ENCODE measurements at places on chromosomes 16 and 17.

- no peak for DNase-seq
Measured at GRCh38 chr16:13344001-13344400, 442.6 kb downstream of the SHISA9 start.

DNA sequence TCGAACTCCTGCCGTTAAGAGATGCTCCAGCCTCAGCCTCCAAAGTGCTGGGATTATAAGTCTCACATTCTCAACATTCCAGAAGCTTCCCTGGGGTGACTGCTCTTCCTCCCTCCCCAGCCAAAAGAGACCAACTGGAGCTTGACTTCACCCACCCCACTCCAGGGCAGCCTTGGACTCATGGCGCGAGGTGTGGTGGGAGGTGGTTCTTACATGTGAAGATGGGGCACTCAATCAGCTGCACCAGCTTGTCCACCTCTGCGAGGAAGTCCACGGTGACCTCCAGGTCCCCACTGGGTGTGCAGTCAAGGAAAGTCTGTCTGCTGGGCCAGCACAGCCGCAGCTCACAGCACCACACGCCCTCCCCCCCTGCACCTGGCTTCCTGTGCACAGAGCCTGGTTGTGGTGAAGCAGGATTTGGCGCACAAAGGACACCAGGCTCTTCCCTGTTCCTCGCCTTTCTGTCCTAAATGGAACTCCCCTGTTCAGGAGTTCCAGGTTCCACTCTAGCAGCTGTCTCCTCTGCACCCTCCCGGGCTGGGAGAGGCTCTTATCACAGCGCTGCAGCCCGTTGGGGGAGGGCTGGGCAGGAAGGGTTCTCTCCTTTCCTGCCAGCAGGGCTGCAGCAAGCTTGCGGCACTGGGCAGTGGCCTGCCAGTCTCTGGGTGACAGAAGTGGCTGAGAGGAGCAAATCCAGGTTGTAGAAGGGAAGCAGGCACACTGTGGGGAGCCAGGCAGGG, 9.6 kb upstream of the MTSS2 start:
- DNase-seq = no peak

DNA sequence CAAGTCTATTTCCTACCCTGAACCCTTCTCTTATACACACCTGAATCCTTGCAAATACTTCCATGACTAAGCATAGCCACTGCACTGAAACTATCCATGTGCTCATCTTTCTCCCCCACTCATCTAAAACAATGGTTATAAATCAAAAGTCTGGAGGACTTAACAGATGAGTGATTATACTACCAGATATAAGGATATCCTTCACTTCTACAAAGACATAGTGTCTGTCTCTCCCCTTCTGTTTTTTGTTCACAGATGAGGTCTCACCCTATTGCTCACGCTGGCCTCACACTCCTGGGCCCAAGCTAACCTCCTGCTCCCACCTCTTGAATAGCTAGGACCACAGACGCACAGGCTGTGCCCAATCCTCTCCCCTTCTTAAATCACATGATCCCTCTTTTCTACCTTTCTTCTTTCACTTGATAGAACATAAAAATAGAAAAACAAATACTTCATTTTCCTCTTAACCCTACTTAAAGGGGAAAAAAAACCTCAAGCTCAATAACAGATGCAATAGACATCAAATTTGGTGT, 19.2 kb downstream of the CEP112 start:
- DNase-seq = no peak

GRCh38 chr17:33115366-33115765, 123.7 kb downstream of the SPACA3 start:
- DNase-seq = no peak

GRCh38 chr17:41060052-41060604, at the start of gene KRTAP2-3:
Gene KRTAP2-3 (minus strand): TSS chr17:41060114. CDS start chr17:41060050, 64 bp downstream.
- DNase-seq = peak; percentile 95

DNA sequence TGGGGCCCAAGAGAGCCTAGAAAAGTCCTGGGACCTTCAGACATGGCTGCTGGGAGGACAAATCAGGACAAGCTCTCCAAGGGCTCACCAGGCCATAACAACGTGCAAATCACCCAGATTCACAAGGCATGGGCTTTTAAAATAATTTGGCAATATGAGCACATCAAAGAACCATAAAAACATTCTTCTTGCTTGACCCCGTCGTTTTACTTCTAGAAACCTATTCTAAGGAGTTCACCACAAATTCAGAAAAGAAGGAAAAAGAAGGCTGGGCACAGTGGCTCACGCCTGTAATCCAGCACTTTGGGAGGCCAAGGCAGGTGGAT, 12.1 kb upstream of the MT3 start:
- DNase-seq = no peak

GRCh38 chr16:58098207-58099096, 30.7 kb downstream of the CFAP20 start:
- DNase-seq = no peak

DNA sequence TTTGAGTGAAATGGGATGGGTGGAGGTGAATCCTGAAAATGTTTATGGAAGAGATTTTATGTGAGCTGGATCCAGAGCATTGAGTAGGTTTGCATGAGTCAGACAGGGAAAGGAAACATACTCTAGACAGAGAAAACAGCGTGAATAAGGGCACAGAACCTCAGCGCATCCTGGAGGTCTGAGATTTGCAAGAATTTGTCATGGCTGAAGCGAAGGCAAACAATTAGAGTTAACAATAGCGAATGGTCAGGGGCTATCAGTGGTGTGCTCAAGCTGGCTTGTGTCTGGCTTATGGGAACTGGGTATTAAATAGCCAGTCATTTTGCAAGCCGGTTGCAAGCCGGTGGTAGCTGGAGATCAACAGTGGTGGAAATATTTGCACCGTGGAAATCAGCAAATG, 36.4 kb downstream of the MAP2K6 start:
- no peak for DNase-seq

DNA sequence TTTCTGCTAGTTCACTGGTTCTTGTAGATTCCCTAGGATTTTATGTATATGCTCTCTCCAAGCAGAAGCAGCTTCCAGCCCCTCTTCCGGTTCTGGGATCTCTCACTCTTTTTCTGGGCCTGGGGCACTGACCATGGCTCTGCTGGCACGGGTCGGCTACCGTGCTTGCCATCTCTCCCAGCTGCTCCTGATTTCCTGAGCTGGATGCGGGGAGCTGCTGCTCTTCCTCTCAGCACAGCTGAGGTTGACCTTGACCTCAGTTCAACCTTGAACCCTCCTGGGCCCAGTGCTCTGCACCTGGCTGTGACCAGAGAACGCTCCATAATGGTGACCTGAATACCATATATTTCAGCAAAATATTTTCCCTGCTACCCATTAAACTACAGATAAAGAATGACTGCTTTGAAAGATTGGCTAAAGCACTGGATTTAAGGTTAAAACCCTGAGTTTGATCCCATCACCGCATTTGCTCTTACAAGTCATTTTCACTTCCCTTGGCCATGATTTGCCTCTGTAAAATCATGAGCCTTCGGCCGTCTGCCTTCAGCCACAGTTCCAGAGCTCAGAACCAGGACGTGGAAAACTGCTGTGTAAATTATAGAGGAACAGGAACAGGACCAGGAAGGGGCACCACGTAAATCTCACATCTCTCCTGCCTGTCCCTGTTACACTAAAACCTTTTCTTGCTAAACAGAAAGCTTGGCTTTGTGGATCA, 130.8 kb upstream of the CHMP6 start:
- DNase-seq = no peak

- no peak for DNase-seq
Measured at GRCh38 chr16:7997966-7998365, 592.3 kb downstream of the TMEM114 start.

GRCh38 chr16:47019568-47019967, 46.1 kb upstream of the DNAJA2 start:
- DNase-seq = no peak

Data from AG04449 (cell line).